ENCODE measurements at places on chromosomes 1 and 21. TPM values are rescaled to one million over a fixed set of nuclear protein-coding genes. Genes with fewer than 3 reads are reported as not detected.
A peak's percentile ranks its signal among the peaks of the same experiment; 100 is the strongest.

DNA sequence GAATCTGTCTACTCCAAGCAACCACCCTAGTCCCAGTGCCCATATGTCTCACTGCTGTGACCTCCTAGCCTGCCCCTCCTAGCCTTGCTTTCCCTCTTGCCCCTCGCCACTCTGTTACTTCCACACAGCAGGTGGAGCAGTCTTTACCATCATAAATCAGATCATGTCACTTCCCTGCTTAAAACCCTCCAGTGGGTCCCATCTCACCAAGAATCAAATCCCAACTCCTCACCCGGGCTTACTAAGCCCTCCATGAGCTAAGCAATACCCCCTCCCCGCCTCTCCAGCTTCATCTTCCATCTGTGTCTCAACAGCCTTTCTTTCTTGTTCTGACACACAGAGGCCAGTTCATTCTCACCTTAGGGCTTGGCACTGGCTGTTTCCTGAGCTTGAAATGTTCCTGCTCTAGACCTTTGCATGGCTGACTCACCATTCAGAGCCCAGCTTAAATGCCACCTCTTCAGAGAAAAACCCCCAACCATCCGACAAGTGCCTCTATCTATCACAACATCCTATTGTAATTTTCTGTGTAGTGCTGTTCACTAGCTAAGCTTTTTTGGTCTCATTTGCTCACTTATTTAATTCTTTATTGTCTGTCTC lies 22.3 kb downstream of the KNCN start:
- DNase-seq, result peak; percentile 42

DNA sequence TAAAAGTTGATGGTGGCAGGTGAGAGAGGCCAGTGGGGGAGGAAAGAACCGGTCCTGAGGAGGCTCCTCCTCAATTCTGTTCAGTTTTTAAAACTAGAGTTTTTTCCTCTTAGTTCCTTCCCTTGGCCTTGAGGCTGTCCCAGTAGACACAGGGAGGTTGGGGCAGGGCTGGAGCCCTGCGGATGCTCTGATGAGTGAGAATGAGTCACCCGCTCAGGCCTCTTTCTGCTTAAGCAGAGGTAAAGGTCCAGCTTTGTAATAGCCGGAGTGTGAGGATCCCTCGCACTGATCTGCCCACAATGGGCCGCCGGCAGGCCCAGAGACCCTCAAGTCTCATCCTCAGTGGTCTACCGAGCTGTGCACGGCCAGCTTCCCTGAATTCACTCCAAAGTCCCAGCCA lies 49.6 kb upstream of the IRF2BP2 start:
- no peak for DNase-seq

DNA sequence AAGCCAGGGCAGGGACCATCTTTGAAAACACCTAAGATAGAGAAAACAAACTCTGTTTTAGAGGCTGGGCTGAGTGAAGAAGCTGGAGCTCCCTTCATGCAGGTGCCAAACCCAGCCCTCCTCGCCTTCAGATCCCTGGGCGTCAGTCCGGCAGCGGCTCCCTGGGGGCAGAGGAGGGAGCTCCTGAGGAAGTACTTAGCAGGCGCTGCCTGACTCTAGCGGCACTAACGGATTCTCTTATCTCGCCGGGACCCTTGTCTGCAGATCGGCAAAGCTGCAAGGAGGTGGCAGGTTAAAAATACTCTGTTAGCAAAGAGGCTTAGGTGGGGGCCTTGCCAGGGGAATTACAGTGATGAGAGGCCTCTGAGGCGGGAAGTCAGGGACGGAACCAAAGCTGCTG lies 79.6 kb downstream of the PLXNA2 start:
- DNase-seq, result no peak

DNA sequence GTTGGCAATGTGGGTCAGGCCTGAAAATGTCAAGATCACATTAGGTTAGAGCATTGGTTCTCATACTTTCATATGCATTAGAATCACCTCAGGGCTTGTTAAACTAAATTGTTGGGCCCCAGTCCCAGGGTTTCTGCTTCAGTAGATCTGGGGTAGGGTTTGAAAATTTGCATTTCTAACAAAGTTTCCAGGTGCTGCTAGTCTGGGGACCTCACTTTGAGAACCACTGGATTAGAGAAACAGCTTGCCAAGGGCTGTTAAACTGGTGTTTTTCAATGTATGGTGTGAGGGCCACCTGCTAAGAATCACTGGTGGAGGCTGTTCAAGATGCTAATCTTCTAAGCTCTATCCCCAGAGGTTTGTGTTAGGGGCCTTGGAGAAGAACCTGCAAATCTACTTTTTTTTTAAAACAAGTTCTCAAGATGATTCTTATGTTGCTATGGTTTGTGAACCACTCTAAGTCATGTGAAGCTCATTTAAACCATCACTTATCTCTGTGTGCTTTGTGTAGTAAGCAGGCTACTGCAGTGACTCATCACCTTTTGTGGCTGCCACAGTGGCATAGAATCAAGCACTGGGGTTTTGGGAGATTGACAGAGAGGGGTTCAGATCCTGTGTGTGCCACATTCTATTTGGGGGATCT lies 152.2 kb downstream of the S1PR1 start:
- DNase-seq, result peak; percentile 56

DNA sequence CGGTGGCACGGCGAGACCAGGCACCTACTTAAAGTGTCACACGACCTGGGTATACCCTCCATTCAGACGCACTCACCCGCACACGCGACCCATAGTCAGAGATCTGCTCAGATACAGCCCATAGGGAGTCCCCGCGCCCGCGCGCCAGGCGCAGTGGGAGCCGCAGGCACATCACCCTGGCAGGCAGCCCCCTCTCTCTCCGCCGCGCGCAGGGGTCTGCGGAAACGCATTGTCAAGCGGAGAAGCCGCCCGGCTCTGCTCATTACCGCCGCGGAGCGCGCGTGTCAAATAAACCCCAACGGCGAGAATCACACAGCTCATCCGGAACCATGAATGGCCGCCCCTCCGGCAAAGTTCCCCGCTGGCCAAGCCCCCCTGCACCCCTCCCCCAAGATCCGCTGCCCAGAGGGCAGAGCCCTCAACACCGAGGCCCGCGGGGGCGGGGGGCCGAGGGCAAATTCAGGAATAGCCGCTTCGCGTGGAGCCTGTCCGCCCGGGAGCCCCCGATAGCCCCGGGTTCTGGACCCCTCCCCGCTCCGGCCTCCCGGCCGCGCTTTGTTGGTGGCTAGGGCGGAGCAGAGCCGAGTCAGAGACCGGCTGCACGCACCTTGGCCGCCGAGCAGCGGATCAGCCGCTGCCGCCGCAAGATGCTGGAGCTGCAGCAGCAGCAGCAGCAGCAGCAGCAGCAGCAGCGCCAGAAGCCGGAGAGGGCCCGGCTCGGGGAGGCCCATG lies 522 bp downstream of the LRP8 start:
- peak; percentile 64 for DNase-seq

The NLRP3 gene
- 1.5 TPM for total RNA-seq

The PKP1 gene
- total RNA-seq, result not detected

The TRAF5 gene
- 44.6 TPM for total RNA-seq

Measured in activated CD4-positive, alpha-beta memory T cell treated with anti-CD3 and anti-CD28 coated beads for 36 hours (primary cell).